ENCODE measurements at places on chromosomes 11 and 22. TPM values are rescaled to one million over a fixed set of nuclear protein-coding genes. Genes with fewer than 3 reads are reported as not detected.

The LRRC74B gene
- not detected for total RNA-seq

DNA sequence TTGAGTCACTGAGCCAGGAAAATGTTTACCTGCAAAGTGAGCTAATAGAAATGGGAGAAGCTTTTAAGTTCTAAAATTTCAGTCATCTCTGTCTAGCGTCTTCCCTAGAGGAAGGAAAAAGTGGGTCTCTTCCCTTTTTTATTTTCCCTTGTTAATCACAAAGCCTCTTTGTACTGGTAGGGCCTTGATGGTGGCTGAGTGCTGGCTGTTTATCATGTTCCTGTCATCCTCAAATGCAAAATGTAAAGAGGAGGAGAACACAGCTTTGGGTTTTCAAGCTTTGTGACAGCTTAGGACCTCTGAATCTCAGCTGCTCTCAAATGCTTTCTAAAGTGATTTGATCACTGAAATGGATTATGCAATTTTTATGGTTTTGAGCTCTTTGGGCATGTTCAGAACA lies 222.0 kb downstream of the TMEM135 start:
- no peak for DNase-seq

GRCh38 chr11:2663915-2664314 lies 35.9 kb downstream of the KCNQ1OT1 start:
- peak; percentile 3 for DNase-seq

GRCh38 chr11:108635106-108635505 lies 29.8 kb upstream of the DDX10 start:
- no peak for DNase-seq

DNA sequence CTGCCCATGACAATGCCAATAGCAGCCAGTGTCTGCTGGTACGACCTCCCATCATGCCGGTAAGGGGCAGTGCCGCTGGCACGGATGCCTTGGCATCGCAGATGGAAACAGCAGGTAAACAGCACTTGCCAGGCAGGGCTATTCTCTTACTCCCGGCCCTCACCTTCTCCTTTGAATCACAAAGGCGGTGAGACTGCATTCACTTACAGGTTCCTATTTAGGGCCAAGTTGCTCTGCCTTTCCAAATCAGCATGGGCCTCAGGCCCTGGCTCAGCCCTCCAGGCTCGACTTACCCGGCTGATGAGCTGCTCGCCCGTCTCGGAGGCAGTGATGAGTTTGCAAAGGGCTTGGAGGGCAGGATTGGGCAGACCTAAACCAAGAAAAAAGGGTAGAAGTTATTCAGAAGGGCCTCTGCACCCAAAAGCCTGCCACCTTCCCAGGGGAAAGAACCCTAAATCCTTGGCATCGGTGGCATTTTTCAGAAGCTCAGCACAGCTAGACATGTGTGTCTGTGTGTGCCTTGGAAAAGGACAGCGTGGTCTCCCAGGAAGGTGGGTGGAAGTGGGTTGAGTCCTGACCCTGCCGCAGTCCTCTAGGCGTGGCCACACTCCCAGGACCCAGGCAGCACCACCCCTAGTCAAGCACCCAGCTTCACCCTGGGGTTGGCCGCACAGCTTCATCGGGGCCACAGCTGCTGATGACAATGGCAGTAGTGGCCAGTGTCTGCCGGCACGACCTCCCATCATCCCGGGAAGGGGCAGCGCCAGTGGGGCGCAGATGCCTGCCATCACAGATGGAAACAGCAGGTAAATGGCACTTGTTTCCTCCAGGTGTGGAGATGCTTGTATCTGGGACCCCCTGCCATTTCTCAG lies 73.5 kb upstream of the PITPNB start:
- no peak for DNase-seq

The LINC01488 gene
- not detected for total RNA-seq

The ME3 gene
- total RNA-seq, result 2.3 TPM

DNA sequence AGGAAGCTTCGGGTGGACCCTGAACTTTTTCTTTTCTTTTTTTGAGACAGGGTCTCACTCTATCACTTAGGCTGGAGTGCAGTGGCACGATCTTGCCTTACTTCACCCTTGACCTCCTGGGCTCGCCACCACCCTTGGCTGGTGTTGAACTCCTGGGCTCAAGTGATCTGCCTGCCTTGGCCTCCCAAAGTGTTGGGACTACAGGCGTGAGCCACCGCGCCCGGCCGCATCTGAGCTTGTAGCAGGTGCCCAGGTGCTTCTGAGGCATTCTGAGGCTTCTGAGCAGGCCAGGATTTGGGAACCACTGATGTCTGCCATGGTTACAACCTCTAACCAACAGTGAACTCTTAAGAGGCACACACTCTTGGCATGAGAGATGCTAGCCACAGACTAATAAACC lies 5.1 kb downstream of the USP35 start:
- DNase-seq, result no peak

The MRGPRD gene
- not detected for total RNA-seq

- no peak for DNase-seq
Observed at GRCh38 chr11:92678008-92678611, 291.3 kb upstream of the MTNR1B start.

DNA sequence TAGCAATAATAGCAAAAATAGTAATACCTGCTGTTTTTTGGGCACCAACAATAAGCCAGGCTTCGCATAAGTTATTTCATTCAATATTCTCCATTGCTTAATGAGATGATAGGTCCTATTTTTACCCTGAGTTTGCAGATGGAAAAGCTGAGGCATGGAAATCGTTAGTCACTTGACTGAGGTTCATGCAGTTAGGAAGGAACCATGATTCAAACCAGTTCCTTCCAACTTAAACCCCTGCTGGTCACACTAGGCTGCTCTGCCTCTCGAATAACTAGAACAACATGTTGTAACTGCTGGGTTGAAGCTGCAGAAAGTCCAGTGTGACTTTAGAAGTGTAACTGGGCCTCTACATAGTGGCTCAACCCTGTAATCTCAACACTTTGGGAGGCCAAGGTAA lies 69.3 kb downstream of the SEZ6L start:
- no peak for DNase-seq

DNA sequence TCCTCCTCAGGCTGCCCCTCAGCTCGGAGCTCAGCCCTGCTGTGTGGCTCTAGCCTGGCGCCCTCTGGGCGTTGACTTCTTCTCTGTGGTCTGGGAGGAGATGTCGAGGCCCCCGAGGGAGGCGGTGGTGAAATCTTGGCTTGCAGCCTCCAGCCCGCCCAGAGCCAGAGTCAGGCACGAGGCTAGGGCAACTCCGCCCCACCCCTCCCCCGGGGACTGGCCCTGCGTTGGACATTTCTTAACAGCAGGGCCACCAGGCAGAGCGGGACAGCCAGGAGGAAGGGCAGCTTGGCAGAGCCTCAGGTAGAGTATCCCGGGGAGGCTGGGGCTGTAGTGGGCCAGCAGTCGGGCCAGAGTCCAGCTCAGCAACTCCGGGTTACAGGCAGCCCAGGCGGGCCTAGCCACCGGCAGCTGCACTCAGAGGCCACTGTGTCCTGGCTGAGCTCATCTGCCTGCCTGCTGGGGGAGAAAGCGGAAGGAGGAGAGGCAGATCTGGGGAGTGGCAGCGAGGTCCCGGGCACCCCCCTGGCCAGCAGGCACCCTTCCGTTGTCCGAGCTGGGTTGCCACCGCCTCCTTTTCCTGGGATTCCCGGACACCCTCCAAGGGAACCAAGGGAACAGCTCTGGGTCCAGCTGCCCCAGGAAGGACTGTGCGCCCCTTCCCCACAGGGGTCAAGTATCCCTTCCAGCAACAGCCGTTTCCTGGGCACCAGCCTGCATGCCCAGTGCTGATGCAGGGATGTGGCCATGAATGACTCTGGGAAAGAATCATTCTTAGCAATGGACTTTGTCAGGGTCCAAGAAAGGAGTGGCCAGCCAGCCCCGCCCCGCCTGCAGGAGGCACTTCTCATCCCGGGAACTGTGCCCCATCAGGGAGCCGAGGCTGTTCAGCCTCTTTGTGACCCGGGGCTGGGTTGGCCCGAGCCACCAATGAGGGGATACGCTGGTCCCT lies at the start of gene ALDH3B1:
Gene ALDH3B1 (plus strand): TSS at position 238 of the 952 bp plus-strand sequence. CDS start 4,971 bp downstream, outside the sequence.
- DNase-seq, result no peak

GRCh38 chr11:10494636-10495463 lies 39.8 kb downstream of the AMPD3 start:
- no peak for DNase-seq

DNA sequence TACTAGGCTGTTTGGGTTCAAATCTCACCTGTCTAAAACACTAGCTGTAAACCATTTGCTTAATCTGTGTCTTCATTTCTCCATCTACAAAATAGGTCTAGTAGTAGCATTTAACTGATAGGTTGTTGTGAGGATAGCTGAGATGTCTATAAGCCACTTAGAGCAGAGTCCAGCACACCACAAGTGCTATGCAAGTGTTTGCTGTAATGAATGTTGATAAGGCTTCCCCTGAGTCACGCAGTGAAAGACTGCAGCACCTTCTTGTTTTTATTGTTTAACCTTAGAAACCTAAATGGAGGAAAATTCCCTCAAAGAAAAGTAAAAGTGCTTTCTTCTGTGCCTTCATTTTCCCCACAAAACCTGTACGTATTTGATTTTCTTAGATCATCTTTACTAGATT lies 23.1 kb upstream of the LDHA start:
- DNase-seq, result no peak

DNA sequence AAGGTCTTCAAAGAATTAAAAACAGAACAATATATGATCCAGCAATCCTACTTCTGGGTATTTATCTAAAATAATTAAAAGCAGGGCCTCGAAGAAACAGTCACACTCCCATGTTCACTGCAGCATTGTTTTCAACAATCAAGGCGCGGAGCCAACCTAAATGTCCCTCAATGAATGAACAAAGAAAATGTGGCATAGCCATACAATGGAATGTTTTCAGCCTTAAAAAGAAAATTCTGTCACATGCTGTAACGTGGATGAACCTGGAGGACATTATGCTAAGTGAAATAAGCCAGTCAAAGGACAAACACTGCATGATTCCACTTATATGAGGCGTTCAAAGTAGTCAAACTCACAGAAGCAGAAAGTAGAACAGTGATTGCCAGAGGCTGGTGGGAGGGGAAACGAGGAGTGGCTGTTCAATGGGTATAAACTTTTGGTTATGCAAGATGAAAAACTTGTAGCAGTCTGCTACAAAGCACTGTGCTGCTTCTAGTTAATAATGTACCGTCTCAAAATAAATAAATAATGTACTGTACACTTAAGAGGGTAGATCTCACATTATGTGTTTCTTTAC lies 41.2 kb downstream of the SNX19 start:
- no peak for DNase-seq

DNA sequence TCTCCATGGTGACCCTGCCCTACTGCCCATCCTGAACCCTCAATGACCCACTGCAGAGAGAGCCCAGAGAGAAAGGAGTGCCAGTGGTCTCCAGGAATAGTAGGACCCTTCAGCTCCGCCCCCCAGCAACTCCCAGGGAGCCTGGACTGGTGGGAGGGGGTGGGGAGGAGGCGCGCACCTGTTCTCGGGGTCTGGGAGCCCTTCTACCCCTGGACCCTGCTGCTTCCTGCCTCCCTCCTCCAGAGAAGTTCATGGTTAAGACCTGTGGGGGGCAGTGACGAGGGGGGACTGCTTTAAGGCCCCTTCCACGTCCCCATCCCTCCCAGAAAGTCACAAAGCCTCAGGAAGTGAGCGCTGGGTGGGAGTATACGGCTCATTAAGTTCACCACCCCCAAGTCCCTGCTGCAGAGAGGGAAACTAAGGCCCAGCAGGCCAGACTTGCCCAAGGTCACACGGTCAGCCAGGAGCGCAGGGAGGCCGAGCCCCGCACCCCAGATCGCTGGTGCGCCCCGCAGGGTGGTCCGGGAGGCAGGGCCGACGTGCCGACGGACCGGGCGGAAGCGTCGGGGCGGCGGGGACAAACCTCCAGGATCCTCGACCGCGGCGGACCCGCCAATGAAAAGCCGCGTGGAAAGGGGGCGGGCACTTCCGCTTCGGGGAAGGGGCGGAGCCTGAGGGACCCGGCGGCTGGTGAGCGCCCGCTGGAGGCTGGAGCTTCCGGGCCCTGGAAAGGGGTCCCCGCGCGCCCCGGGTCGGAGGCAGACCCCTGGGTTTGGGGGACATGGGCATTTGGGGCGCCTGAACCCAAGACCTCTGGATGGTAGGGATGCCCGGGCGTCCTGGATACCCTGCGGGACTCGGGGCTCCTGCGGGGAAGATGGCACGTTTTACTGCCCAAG lies at the start of the genes NUDT22 and TRPT1:
Gene NUDT22 (plus strand): TSS at position 667 of the 899 bp plus-strand sequence. CDS start 379 bp downstream, outside the sequence.
Gene TRPT1 (minus strand): TSS at position 579 of the 899 bp plus-strand sequence. CDS start 326 bp downstream, at position 253.
- DNase-seq, result peak; percentile 95

The OR6A2 gene
- total RNA-seq, result not detected

DNA sequence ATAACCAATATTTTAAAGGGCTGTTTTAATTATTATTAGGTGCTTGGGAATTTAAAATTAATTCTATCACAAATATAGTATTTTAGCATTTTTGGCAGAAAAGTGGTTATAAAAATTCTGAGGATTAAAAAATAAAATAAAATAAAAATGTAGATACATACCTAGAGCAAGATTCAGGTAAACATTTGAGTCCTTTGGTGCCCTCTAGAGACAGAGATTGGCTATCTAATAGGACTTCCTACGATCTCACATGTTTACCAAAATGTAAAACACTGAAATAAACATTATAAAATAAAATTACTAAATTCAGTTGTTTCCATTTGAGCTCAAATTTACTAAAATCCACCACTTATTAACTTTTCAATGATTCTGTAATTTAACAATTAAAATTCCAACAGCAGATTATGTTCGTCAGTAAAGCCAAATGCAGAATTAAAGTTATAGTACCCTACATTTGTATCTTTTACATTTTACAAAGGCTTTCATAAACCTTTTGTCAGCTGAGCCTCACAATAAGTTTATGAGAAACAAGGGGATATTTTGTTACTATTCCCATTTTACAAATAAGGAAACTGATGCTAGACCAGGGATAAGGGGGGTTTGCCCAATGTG lies 27.7 kb downstream of the SLC36A4 start:
- DNase-seq, result no peak

The ACRV1 gene
- not detected for total RNA-seq

DNA sequence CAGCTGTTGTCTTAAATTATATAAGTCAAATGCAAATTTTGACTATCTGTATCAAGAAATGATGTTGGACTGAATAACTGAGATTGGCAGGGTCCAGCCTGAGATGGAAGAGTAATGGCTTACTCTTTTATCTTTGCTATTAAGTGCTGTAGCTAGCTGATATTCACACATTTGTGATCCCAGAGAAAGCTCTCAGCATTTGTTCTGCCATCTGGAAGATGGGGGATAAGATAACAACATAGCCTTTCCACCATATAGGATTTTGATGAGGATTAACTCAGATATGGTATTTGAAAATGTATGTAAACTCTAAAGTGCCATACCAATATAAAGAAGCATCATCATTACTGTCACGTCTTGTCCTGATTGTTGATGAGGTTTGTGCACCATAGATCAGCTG lies 1063.2 kb upstream of the TENM4 start:
- DNase-seq, result no peak

GRCh38 chr11:32713496-32713895 lies 81.0 kb downstream of the CCDC73 start:
- DNase-seq, result no peak

DNA sequence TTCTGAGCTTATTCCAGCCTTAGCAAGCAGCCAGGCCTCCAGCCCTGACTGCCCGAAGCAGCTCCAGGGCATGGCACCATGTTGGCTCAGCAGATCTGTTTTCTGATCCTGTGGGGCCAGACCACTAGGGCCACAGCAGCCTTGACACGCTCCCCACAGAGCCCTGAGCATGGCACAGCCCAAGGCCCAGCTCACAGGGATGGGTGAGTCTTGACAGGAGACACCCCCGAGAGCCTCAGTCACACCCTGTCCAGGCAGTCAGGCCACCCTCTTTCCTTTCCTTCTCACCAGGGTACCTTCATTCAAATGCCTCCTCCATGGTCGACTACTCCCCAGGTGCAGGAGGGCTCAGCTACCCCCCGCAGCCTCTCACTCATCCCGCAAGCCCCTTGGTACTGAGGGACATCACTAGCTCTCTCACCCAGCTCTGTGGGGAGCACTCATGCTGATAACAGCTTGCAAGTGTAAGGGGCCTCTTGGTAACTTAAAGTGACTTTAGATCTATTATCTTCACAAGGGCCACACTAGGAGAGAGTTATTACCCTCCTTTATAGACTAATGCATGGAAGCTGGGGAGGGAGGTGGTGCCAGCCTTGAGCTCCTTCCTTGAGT lies 3.9 kb upstream of the CDC42BPG start:
- no peak for DNase-seq
